ENCODE measurements at places on chromosomes 2 and 18.

- DNase-seq = no peak
Measured at GRCh38 chr2:24565537-24565936, 74.5 kb downstream of the NCOA1 start.

- DNase-seq = no peak
Measured at GRCh38 chr2:197433780-197434438, 919 bp downstream of the SF3B1 start.

- peak; percentile 39 for DNase-seq
Measured at GRCh38 chr2:111938392-111938791, 40.0 kb downstream of the MERTK start.

DNA sequence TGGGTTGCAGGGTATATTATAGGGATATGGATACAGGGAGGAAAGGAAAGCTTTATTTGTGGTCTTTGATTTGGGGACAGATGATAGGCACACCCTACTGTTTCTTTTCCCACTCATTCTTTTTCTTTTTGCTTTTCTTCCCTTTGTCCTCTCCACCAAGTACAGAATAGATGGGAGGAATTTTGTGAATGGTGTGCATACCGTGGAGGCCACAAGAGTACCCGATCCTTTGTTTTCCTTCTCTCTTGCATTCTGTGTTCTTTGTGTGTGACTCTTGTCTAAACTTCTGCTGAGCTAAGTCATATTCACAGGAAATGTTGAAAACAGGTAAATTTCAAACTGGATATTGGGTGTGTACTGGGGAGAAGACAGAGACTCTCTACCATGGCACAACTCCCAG, 321.4 kb upstream of the SLC8A1 start:
- DNase-seq = no peak

- DNase-seq = no peak
Measured at GRCh38 chr2:28362991-28363521, 29.6 kb upstream of the FOSL2 start.

GRCh38 chr2:64400105-64400728, 53.7 kb upstream of the LGALSL start:
- DNase-seq = no peak

DNA sequence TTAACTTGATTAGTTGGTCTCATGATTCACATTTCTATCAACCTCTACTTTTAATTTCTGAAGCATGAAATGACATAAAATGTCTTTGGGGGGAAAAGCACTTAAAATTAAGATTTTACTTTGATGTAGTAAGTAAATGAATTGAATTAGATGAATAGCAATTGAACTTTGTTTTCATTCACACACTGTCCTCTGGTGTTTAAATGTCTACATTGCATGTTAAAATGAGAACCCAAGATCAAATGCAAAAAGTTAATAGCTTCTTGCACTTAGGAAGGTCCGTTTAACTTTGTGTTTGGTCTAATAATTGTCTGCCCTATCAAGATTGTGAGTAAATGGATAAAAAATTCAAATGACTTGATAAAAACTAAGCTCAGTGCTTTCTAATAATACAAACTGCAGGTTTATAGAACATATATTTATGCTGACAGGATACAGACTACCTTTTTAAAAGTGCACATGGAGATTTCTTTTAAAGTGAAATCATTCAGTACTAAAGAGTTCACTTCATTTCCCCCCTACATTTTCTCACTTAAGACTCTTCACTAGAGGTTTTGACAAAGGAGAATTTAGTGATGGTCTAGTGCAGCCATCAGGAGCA, 156.2 kb upstream of the NABP1 start:
- peak; percentile 1 for DNase-seq

GRCh38 chr18:52288403-52289004, 51.5 kb upstream of the DCC start:
- DNase-seq = peak; percentile 81

DNA sequence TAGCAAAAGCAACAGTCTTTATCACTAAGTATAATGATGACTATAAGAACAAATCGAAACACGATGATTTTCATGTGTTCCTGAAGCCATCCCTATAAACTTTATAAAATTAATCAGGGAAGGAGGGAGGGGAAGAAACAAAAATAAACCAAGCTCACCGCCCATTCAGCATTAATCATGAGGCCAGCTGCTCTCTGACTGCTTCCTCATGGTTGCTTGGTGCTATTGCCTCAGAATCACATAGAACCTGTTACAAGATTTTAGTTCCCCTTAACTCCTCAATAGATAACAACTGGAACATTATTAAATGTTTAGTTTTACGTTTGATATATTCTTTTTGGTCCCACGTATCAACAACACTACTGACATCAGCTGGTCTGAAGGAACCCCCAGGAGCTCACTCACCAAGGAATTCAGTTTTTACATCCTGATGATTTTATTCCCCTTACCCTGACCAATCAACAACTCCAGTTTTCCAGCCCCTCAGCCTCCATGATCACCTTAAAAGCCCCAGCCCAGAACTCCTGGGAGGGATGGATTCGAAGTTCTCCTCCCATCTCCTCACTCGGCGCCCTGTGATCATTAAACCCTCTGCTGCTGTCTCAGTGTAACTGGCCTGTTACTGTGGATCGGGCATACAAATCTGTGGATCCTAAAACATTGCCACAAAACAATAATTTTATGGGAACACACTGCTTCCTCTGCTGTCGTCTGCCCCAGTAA, 10.6 kb upstream of the HNRNPLL start:
- no peak for DNase-seq

DNA sequence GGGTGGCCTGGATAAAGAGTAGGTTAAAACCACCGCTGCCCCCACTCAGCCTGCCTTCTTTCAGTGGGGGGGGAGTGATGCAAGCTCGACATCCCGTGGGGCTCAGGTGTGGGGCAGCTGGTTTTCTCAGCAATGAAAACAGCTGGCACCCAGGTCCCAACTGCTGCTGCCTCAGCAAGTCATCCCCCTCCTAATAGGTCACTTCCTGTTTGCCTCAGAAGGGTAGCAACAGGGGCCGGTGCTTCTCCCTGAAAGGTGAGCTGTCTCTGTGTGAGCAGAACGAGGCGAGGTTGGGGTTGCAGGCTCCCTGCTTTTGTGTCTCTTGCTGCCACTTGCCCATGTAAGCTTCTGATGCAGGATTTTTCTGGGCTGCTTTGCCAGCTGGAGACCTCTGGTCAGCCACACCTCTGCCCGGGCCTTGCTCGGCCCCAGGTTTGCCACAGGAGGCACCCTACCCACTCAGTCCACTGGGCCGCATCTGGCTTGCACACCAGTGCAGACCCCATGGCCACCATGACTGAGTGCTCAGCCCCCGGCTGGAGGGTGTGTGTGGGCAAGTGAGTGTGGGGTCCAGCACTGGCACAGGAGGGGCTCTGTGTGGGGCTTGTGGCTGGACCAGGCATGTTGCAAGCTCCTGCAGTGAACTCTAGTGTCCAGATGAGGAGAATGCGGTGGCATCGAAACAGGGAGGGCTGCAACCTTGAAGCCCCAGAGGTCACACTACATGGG, 11.5 kb upstream of the ASB1 start:
- DNase-seq = peak; percentile 86

DNA sequence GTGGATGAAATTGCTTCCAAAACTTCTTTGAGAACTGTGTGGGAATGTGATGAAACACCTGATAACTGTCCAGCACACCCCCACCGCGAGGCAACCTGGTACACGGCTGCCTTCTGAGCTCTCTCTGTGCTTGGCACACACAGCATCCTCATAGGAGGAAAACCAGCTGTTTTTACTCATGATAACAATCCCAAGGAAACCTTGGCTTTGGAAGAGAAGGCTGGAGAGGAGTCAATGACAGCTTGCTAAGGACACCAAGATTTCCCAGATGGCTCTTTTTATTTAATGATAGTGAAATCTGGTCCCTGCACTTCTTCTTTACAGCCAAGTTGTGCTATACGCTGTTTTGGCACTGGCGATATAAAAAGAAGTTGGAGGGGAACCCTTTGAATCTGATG, 232.5 kb upstream of the FN1 start:
- no peak for DNase-seq

DNA sequence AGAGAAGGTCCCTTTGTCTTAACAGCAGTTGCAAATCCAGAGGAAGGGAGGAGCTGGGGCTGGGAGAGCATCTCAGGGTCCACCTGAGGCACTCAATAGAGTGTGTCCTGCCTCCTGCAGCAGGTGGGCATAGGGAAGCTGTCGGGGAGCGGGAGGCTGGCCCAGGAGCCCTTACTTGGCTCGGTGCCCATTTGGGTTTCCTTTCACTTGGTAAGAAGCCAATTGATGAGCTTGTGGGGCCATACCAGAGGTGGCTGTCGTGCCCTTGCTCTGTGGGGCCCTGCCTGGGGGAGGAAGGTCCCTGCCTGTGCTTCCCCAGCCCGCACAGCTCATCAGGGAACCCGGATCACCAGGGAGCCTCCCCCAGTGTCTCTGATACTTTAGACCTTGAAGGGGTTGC, 229.7 kb downstream of the DYSF start:
- DNase-seq = peak; percentile 22

- no peak for DNase-seq
Measured at GRCh38 chr2:46723346-46723745, 192.3 kb downstream of the MCFD2 start.

DNA sequence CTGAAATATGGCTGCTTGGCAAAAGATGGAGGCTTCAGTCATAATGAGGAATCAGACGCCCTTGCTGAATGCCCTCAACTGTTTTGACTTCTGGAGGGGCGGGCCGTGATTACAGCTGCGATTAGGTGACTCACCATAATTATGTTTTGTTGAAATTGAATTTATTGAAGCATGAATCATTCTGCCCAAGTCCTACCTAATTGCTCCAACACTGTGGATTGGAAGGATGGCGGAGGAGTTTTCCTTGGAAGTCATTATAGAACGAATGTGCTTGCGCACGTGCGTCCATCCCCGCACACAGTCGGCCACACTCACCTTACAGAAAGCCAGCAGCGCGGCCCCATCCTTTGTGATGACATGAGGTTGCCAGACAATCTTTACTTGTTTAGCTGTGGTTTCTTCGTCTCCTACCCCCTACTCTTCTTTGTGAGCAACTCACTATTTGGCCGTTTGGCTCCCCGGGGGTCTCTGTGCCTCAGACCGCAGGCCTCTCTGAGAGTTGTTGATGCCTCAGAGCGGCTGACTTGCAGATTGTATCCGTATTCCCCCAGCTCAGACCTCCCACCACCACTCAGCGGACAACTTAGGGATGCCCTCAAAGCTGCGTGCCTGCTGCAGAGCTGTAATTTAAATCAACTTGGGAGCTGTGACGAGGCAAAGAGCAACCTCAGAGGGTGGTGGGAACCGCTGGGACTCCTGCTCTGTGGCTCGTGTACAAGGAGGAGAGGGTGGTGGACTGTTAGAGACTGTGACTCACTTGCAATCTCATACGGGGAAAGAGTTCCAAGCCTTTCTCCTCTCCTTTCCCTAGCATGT, 513.4 kb downstream of the TNS1 start:
- peak; percentile 93 for DNase-seq

DNA sequence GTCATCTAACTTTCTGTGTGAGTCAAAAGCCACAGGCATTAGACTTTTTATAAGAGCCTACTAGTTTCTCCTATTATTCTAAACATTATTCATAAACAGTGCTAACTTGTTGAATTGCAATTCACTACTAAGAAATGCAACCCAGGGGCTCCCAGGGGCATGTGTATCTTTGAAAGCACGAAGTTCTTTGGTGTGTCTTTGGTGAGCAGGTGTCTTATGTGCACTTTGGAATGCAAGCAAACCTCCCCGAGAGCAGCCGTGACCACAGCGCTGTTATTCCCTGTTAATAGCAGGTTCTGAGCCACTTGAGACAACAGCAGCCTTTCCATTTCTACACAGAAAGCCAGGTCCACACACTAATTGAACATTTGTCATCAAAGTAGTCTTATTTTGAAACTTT, 123.5 kb downstream of the PRKRA start:
- peak; percentile 57 for DNase-seq

GRCh38 chr2:46179037-46179621, 118.1 kb upstream of the EPAS1 start:
- no peak for DNase-seq

DNA sequence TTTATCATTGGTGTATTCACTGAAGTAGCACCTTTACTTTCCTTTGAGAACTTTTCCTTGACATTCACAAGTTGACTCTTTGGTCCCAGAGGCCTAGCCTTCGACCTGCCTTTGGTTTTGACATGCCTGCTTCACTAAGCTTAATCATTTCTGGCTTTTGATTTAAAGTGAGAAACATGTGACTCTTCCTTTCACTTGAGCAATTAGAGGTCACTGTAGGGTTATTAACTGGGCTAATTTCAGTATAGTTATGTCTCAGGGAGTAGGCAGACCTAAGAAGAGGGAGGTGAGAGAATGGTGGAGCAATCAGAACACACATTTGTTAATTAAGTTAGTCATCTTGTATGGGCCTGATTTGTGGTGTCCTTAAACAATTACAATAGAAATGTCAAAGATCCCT, 1040.7 kb upstream of the SLC39A10 start:
- no peak for DNase-seq

- peak; percentile 85 for DNase-seq
Measured at GRCh38 chr2:80326214-80326613, 21.7 kb upstream of the LRRTM1 start.

DNA sequence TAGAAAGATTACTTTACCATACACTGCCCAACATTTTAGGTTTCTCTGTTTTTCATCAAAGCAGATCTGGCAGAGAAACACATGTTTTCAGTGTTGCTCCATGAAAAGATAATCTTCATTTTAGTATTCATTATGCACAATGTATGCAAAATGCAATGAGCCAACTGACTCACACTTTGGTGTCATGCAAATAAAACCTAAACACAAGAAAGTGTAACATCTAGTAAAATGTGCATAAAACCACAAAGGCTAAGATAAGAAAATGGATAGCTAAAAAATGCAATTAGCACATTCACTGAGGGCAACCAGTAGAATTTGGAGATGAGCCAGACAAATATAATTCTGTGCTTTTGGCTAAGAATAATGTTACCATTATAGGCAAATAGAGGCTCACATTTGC, 203.5 kb upstream of the UBE2E3 start:
- peak; percentile 21 for DNase-seq
